ENCODE measurements at places on chromosomes 1 and 21.

DNA sequence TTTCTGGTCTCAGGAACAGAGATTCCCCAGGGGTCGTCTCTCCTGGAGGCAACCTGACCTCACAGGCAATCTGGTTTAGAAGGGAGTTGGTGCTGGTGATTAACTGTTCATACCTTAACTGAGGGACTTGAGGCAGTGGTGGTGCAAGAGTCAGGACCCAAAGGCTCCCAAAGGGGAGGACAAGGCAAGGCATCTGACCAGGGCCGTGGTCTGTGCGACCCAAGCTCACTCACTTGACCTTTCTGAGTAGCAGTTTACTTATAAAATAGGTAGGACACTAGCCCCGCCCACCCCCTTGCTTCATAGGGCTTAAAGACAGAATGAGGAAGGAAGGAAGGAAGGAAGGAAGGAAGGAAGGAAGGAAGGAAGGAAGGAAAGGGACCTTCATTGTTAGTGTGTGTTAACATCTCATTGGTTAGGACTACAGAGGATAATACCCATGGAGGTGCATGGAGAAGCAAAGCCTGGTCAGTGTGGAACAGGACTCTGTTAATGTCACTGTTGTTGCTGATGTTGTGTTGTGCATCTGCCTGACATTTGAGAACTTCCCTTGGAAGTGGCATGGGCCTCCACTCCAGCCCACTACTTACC is 4.6 kb upstream of the KCNA2 start:
- no peak for DNase-seq

GRCh38 chr21:38474124-38474523 is 24.2 kb downstream of the ERG start:
- DNase-seq: no peak

DNA sequence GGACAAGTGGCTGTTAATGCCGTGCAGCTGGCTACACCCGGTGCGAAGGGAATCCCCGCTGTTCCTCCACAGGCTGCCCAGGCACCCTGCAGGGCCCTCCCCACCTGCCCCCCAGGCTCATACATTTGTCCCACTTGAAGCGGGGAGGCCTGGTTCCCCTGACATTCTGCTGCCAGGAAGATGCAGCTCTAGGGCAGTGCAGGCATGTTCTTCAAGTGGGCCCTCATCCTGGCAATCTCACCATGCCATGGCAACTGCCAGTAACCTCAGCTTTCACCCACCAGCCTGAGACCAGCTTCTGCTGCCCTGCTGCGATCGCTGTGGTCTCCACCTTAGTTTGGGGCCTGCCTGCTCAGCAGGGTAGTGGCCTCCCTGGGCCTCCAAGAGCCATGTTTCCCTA is 151.9 kb upstream of the COL6A1 start:
- DNase-seq: no peak

DNA sequence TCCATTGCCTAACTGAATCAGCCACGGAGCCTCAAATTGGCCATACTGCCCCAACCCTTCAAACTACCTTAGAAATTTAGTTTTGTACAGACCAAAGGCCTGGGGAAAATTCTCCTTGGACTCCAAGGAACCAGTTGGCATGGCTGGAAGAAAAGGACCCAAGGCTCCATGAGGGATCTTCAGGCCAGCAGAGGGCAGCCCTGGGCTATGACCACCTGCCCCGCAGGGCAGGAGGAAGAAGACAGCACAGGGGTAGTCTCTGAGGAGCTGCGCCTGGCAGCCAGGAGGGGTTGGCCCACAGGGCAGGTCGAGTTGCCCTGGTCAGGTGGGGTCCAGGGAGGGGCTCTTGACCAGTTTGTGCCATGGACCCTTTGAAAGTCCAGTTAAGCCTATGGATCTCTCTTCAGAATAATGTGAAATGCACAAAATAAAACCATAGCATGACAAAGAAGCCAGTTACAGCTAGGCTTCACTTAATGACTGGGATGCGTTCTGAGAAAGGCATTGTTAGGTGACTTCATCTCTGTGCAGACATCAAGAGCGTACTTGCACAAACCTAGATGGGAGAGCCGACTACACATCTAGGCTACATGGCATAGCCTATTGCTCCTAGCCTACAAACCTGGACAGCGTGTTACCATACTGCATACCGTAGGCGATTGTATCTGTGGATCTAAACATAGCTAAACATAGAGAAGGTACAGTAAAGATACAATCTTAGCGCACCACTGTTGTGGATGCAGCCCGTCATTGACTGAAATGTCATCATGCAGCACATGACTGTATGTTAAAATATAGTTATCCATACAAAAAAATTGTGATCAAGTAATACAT is 26.1 kb downstream of the CACNA1S start:
- DNase-seq: peak; percentile 75

DNA sequence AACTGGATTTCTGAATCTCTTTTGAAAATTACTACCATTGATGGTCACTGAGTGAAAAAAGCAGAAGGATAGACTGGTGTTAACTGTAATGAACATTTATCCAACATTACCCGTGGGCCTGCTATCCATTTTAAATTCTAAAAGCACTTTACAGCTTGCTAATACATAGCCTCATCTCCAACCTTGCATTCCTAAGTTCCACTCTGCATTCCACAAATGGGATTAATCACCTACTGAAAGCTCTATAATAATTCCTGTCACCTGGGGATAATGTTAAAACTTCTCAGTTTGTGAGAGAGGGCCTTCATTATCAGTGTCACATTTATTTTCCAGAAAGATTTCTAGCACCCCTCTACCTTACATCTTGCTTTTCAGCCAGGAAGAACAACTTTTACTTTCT is 38.2 kb downstream of the PTPRC start:
- DNase-seq: no peak

DNA sequence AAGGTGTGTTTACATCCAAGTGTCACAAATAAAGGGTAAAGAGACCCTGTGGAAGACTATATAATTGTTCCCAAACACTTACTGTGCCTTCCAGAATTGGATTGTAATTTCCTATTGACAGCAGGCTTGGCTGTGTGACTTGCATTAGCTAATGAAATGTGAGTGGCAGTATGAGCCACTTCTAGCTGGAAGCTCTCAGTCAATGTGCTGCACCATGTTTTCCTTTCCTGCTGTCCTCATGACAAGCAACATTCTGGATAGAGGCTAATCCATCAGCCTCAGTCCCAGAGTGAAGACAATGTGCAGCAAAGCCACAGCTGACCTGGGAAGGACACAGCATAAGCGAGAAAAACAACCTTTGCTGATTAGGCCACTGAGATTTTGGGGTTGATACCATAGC is 5.9 kb upstream of the FOXJ3 start:
- DNase-seq: no peak

GRCh38 chr1:219179293-219179692 is 5.6 kb downstream of the LYPLAL1 start:
- no peak for DNase-seq

GRCh38 chr1:220915954-220916353 is 36.7 kb downstream of the HLX start:
- DNase-seq: no peak

GRCh38 chr1:26696654-26697430 is 1.0 kb downstream of the ARID1A start:
- peak; percentile 39 for DNase-seq

GRCh38 chr1:177091040-177091439 is 73.5 kb downstream of the ASTN1 start:
- no peak for DNase-seq

- no peak for DNase-seq
These were observed 451.0 kb downstream of the TTLL7 start for GRCh38 chr1:83547901-83548300.

Data from posterior cingulate gyrus (tissue), 11 donors.